H1 (cell line): ENCODE measurements at places on chromosomes 7 and 10.

DNA sequence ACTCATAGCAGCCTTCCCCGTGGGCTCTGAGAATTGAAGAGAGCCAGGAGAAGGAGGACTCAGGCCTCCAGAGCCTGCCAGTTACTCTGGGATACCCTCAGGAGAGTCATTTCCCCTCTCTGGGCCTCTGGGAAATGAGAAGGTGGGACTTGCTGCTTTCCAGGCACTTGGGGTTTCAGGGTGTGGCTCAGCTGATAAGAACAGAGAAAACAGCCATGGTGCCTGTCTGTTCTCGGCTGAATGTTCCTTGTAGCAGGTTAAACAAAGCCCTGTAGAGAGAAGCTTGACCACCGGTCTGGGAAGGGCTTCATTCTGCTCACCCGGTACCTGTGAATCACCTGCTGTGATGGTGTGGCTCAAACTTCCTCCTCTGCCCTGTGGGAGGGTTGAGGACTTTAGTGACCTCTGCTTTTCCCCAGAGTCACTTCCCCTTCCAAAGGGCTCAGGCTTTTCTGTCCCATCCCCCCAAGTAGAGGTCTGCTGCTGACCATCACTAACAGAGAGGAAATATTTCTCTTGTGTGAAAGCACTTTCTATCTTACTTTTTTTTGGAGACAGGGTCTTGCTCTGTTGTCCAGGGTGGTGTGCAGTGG, 212.4 kb upstream of the GALNT17 start:
- no peaks in the 10 kb centered on the region for H3K27me3 ChIP-seq
- peaks cover 2% of the 10 kb centered on the region; the same call in 1 of the 2 replicates for H3K4me1 ChIP-seq
- no peaks in the 10 kb centered on the region for H3K36me3 ChIP-seq
- no peak overlapping the region for H3K4me3 ChIP-seq

GRCh38 chr10:68756766-68757165, 35.7 kb downstream of the CCAR1 start:
- no peak for DNase-seq
- no peak overlapping the region for H3K27ac ChIP-seq

DNA sequence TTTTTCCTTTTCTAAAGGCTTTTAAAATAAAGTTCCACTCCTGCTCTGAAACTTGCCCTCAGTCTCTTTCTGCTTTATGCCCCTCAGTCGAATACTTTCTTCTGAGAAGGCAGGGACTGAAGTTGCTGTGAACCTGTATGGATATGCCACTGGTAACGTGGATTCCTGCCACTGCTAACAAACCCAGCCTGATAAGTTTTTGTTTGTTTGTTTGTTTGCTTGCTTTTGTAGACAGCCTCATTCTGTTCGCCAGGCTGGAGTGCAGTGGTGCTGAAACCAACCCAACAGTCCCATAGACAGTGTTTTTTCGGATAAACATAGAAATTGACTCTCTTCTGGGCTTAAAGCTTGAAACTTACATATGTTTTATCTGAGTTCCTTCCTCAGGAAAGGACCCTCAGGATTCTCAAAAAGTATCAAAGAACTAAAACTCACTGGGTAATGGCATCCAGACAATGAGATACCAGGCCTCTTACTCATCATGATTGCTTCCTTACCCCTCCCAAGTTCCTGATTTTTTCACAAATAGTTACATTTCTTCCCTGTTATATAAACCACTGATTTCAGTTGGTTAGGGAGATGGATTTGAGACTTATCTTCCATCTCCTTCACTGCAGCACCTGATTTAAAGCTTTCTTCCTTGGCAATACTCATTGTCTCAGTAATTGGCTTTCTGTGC, 273.6 kb downstream of the SDHAF3 start:
- no peak overlapping the region for H3K27ac ChIP-seq
- no peaks in the 10 kb centered on the region for H3K36me3 ChIP-seq
- no peak for DNase-seq
- H3K4me1 ChIP-seq = no peaks in the 10 kb centered on the region

DNA sequence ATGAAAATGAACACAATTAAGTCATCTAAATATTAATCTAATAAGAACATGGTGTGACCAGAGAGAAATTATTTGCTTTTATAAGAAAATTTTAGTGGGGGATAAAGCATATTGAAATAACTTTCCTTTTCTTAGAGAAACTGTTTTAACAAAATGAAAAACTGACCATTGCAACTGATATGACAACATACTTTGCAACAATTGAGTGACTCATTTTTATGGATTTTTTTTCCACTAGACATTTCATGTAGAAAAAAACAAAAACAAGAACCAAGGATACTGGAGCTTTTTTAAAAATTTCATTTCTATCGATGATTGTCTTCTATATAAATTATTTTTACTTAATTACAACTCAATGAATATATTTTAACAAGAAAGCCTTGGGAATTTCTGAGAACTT, 90.0 kb downstream of the C1GALT1 start:
- no peaks in the 10 kb centered on the region for H3K27me3 ChIP-seq
- no peak for DNase-seq
- no peaks in the 10 kb centered on the region for H3K4me1 ChIP-seq
- no peak overlapping the region for H3K4me3 ChIP-seq
- H3K27ac ChIP-seq = no peak overlapping the region

- H3K4me3 ChIP-seq = no peak overlapping the region
- H3K36me3 ChIP-seq = no peaks in the 10 kb centered on the region
- no peak overlapping the region for H3K27ac ChIP-seq
- no peaks in the 10 kb centered on the region for H3K27me3 ChIP-seq
These were observed 14.7 kb downstream of the TPST1 start for GRCh38 chr7:66219805-66220204.

GRCh38 chr10:113583571-113583970, 30.7 kb downstream of the HABP2 start:
- no peak overlapping the region for H3K27ac ChIP-seq
- H3K4me1 ChIP-seq = no peaks in the 10 kb centered on the region
- no peak overlapping the region for H3K4me3 ChIP-seq
- no peaks in the 10 kb centered on the region for H3K27me3 ChIP-seq
- no peaks in the 10 kb centered on the region for H3K36me3 ChIP-seq
- no peak for DNase-seq
